ENCODE measurements at places on chromosomes 3 and 15. TPM values are rescaled to one million over a fixed set of nuclear protein-coding genes. Genes with fewer than 3 reads are reported as not detected.

GRCh38 chr3:11155341-11156025, 1.2 kb downstream of the HRH1 start:
- H3K36me3 ChIP-seq: peaks cover 3% of the 10 kb centered on the region
- peaks cover 55% of the 10 kb centered on the region for H3K4me1 ChIP-seq
- peak overlapping the region; percentile 88 for H3K4me3 ChIP-seq
- peaks cover 2% of the 10 kb centered on the region for H3K27me3 ChIP-seq
- peak; percentile 83 for DNase-seq

DNA sequence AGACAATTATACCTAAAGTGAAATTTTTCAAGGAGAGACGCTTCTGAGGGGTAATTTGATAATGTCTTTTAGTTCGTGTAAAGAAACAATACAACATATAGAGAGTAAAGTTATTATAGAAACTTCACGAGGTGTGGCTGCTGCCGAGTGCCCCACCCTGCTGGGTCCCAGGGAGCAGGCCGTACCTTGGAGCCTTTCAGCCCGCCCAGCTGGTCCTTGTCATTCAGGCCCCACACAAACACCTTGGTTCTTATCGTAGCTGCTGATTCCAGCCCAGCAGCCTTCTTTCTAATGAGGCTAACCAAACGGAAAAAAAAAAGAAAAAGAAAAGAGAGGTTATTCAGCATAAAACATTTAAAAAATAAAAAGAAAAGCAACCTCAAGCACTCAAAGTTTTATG, 83.1 kb upstream of the OCA2 start:
- H3K4me1 ChIP-seq: no peaks in the 10 kb centered on the region
- no peaks in the 10 kb centered on the region for H3K27me3 ChIP-seq
- no peak overlapping the region for H3K4me3 ChIP-seq
- H3K36me3 ChIP-seq: peaks cover 4% of the 10 kb centered on the region
- no peak overlapping the region for H3K27ac ChIP-seq

DNA sequence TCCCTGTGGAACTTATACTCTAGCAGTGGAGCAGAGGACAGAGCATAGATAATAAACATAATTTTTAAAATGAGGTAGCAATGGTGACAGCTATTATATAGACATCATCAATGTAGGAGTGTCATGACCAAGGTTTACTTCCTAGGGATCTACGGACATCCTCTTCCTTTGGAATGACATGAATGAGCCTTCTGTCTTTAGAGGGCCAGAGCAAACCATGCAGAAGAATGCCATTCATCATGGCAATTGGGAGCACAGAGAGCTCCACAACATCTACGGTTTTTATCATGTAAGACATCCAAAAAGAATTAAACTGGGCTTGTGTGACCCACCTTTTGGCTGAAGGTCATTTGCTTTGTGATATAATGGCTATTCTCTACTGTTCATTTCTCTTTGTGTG, 30.1 kb upstream of the CAPN3 start:
- H3K4me3 ChIP-seq: no peak overlapping the region
- H3K4me1 ChIP-seq: peaks cover 38% of the 10 kb centered on the region
- no peak overlapping the region for H3K27ac ChIP-seq

DNA sequence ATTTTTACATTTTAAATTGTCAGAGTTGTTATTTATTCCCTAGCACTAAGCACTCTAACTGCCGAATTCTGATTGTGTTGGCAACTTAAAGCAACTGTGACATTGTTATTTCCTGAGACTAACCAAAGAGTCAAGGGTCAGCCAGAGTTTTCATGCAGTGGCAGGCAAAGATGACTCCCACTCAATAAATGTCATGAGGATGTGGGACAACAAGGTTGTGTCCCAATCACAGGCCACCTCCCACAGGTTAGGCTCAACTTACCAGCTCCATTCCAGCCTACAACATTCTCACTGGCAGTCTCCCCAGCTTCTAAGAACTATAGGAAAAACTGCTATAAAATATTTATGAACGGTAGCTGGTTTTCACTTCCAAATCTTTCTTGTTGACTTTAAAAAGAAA, 80.1 kb downstream of the RSL24D1 start:
- H3K4me1 ChIP-seq: no peaks in the 10 kb centered on the region
- no peak for DNase-seq
- peaks cover 2% of the 10 kb centered on the region for H3K27me3 ChIP-seq
- no peaks in the 10 kb centered on the region for H3K36me3 ChIP-seq
- H3K4me3 ChIP-seq: no peak overlapping the region

GRCh38 chr15:74656935-74657535, 38.8 kb downstream of the EDC3 start:
- DNase-seq: no peak
- H3K27me3 ChIP-seq: no peaks in the 10 kb centered on the region
- H3K4me1 ChIP-seq: peaks cover 28% of the 10 kb centered on the region
- H3K4me3 ChIP-seq: no peak overlapping the region
- H3K36me3 ChIP-seq: peaks cover 6% of the 10 kb centered on the region

GRCh38 chr3:140268610-140269009, 333.6 kb downstream of the CLSTN2 start:
- H3K4me3 ChIP-seq: no peak overlapping the region
- H3K36me3 ChIP-seq: no peaks in the 10 kb centered on the region
- no peak for DNase-seq
- no peaks in the 10 kb centered on the region for H3K27me3 ChIP-seq
- H3K27ac ChIP-seq: no peak overlapping the region

- H3K36me3 ChIP-seq: peaks cover 25% of the 10 kb centered on the region
- H3K27me3 ChIP-seq: no peaks in the 10 kb centered on the region
- no peak for DNase-seq
- no peak overlapping the region for H3K4me3 ChIP-seq
- peaks cover 63% of the 10 kb centered on the region for H3K4me1 ChIP-seq
- H3K27ac ChIP-seq: peak overlapping the region; percentile 79
These were observed 253.7 kb upstream of the RASGRP1 start for GRCh38 chr15:38818157-38818790.

DNA sequence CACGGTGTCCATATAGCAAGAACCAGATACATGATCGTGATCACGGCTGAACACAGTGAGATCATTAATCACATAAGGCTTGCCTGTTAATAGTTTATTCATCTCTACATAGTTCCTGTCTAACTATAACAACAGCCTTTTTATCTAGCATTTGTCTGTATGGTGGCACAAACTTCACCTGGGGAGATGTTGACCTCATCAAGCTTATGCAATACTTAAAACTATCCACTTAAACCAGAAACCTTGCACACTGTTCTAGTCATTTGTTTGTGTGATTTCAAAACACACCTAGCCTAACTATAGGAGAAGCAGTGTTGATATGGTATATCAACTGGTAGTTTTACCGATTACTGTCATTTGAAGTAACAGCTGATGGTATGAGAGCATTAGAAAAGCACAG, 124.8 kb downstream of the VPS13C start:
- H3K36me3 ChIP-seq: no peaks in the 10 kb centered on the region
- peaks cover 4% of the 10 kb centered on the region for H3K27me3 ChIP-seq
- H3K4me1 ChIP-seq: no peaks in the 10 kb centered on the region
- H3K27ac ChIP-seq: no peak overlapping the region
- DNase-seq: no peak

DNA sequence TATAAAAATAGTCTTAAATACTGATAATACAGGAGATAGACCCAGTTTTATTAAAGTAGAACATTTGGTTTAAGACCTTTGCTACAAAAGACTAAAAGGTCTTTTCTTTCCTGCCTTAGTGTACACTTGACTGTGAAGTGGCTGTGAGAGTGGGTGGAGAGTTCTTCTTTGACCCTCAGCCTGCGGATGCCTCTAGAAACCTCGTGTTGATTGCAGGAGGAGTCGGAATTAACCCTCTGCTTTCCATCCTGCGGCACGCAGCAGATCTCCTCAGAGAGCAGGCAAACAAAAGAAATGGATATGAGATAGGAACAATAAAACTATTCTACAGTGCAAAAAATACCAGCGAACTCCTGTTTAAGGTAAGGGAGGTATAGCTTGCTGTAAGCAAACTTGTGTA, 36.5 kb downstream of the OXNAD1 start:
- no peak overlapping the region for H3K4me3 ChIP-seq
- DNase-seq: no peak
- H3K36me3 ChIP-seq: peaks cover 32% of the 10 kb centered on the region
- no peak overlapping the region for H3K27ac ChIP-seq
- no peaks in the 10 kb centered on the region for H3K27me3 ChIP-seq
- peaks cover 4% of the 10 kb centered on the region for H3K4me1 ChIP-seq

DNA sequence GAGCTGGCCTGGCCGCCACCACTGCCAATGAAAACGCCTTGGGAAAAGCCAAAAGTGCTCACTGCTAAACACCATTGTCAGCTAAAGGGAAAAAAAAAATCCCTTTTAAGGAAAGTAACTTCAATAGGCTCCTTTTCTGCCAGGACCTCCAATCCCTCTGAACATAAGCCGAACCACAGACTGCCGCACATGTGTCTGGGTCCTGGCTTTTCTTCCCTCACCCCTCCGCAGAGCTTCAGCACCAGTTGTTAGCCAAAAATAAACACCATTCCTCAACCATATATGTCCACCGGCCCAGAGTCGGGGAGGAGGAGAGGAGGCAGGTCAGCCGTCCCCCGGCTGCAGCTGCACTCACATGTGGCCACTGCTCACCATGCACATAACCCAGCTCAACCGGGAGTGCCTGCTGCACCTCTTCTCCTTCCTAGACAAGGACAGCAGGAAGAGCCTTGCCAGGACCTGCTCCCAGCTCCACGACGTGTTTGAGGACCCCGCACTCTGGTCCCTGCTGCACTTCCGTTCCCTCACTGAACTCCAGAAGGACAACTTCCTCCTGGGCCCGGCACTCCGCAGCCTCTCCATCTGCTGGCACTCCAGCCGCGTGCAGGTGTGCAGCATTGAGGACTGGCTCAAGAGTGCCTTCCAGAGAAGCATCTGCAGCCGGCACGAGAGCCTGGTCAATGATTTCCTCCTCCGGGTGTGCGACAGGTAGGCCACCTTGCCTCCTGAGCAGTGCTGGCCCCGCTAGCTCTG, at the start of gene FBXL22:
TSS of gene FBXL22 (plus strand) at position 350 of the 753 bp plus-strand sequence. CDS start at position 356, 6 bp downstream.
- H3K27me3 ChIP-seq: peaks cover 6% of the 10 kb centered on the region
- H3K4me1 ChIP-seq: peaks cover 34% of the 10 kb centered on the region
- H3K36me3 ChIP-seq: peaks cover 18% of the 10 kb centered on the region
- H3K4me3 ChIP-seq: 0 out of 2 replicates have a peak within 1 kb of the TSS, but pooled peaks have one; percentile 8
- no peak for DNase-seq

DNA sequence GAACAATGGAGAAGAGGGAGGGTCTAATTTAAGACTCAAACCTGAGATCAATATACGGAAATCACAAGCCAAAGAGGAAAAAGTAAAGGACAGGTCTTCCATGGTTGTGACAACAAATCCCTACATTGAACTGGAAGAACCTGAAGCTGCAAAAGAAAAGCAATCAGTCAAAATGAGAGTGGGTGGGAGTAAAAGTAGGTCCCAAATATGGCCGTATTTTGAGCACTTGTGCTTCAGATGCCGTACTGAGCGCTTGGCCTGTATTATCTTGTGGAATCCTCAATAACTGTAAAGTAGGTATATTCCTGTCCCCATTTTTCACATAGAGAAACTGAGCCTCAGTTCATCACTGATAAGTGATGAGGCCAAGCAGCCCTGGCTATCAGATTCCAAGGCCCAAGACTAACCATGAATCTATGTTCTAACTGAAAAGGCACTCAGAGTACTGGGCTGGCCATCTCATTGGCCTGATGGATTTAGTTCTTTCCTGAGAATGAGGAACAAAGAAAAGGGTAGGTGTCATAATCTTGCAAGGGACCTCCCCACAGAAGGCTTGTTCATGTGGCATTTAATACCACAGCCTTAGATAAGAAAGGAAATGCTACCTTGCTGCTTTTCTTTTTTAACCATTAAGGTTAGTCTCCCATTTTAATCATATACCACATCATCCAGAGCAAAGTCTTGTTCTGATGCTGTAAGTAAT, 52.5 kb downstream of the LRRN1 start:
- H3K4me1 ChIP-seq: no peaks in the 10 kb centered on the region
- no peaks in the 10 kb centered on the region for H3K36me3 ChIP-seq
- H3K4me3 ChIP-seq: no peak overlapping the region
- no peak for DNase-seq
- no peak overlapping the region for H3K27ac ChIP-seq

- H3K36me3 ChIP-seq: no peaks in the 10 kb centered on the region
- H3K27ac ChIP-seq: no peak overlapping the region
- no peak for DNase-seq
These were observed 354.9 kb upstream of the ATP11B start for GRCh38 chr3:182438398-182438797.

- H3K27me3 ChIP-seq: peaks cover 20% of the 10 kb centered on the region
- peak; percentile 36 for DNase-seq
- peaks cover 36% of the 10 kb centered on the region for H3K4me1 ChIP-seq
- H3K4me3 ChIP-seq: peak overlapping the region; percentile 97
These were observed 489 bp downstream of the GMPPB start for GRCh38 chr3:49723296-49723627.

DNA sequence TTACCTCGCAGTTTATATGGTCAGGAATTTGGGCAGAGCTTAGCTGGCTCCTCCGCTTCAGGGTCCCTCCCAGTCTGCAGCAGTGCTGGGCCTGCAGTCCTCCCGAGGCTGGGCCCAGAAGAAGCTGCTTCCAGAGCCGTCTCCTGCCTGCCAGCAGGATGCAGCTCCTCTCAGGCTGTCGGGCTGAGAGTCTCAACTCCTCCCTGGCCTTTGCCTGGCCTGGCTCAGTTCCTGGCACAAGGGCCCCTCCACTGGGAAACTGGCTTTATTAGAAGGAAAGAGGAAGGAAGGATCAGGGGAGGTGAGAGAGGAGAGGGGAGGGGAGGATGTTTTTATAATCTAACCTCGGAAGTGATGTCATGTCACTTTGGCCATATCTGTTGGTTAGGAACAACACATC, 72.8 kb downstream of the GABRG3 start:
- no peak overlapping the region for H3K4me3 ChIP-seq
- H3K36me3 ChIP-seq: peaks cover 2% of the 10 kb centered on the region
- no peak for DNase-seq
- no peak overlapping the region for H3K27ac ChIP-seq
- peaks cover 2% of the 10 kb centered on the region for H3K27me3 ChIP-seq

GRCh38 chr3:37310666-37311050, 136.3 kb upstream of the LRRFIP2 start:
- no peak overlapping the region for H3K27ac ChIP-seq
- no peaks in the 10 kb centered on the region for H3K27me3 ChIP-seq

GRCh38 chr15:28002867-28003266, 96.2 kb downstream of the OCA2 start:
- H3K27me3 ChIP-seq: peaks cover 2% of the 10 kb centered on the region
- no peak for DNase-seq
- H3K27ac ChIP-seq: no peak overlapping the region
- no peak overlapping the region for H3K4me3 ChIP-seq

- DNase-seq: no peak
- H3K27me3 ChIP-seq: peaks cover 2% of the 10 kb centered on the region
- H3K4me3 ChIP-seq: no peak overlapping the region
- no peak overlapping the region for H3K27ac ChIP-seq
- no peaks in the 10 kb centered on the region for H3K36me3 ChIP-seq
- no peaks in the 10 kb centered on the region for H3K4me1 ChIP-seq
These were observed 2.9 kb downstream of the TGM4 start for GRCh38 chr3:44877333-44877732.

Gene FANCD2OS
- not detected for total RNA-seq

Gene TICRR
- 5.0 TPM for total RNA-seq

Gene ARL14
- total RNA-seq: not detected

Gene HESX1
- total RNA-seq: not detected

Gene SUSD5
- 0.43 TPM for total RNA-seq

Gene FAM227B
- 4.3 TPM for total RNA-seq

Gene WDR73
- 20.1 TPM for total RNA-seq

Gene SCAANT1
- not detected for total RNA-seq

Gene IL12A
- 2.8 TPM for total RNA-seq

Gene SI
- not detected for total RNA-seq

Gene GOLGA6A
- not detected for total RNA-seq

Gene XCR1
- not detected for total RNA-seq

Gene CYP19A1
- total RNA-seq: not detected

Gene KBTBD13
- total RNA-seq: not detected

Gene KIF7
- total RNA-seq: 24.2 TPM

Gene SMCO1
- not detected for total RNA-seq

Gene AHSG
- total RNA-seq: not detected

Gene PTH1R
- not detected for total RNA-seq
